Cardiac muscle cell (in vitro differentiated cells and primary cell): ENCODE measurements at places on chromosomes 5 and 9. TPM values are rescaled to one million over a fixed set of nuclear protein-coding genes. Genes with fewer than 3 reads are reported as not detected.
A peak's percentile ranks its signal among the peaks of the same experiment; 100 is the strongest.

The MELK gene
- total RNA-seq: 6.9 and 17.4 TPM in 2 replicates

The MRPL50 gene
- 9.1 and 11.2 TPM in 2 replicates for total RNA-seq

- no peaks in the 10 kb centered on the region for H3K27me3 ChIP-seq
- DNase-seq: peak; percentile 80
Measured at GRCh38 chr9:133701981-133702797, 36.0 kb downstream of the SARDH start.

The SLC6A19 gene
- 0.09 and 0.49 TPM in 2 replicates for total RNA-seq
